ENCODE measurements at places on chromosomes 3 and 15.

DNA sequence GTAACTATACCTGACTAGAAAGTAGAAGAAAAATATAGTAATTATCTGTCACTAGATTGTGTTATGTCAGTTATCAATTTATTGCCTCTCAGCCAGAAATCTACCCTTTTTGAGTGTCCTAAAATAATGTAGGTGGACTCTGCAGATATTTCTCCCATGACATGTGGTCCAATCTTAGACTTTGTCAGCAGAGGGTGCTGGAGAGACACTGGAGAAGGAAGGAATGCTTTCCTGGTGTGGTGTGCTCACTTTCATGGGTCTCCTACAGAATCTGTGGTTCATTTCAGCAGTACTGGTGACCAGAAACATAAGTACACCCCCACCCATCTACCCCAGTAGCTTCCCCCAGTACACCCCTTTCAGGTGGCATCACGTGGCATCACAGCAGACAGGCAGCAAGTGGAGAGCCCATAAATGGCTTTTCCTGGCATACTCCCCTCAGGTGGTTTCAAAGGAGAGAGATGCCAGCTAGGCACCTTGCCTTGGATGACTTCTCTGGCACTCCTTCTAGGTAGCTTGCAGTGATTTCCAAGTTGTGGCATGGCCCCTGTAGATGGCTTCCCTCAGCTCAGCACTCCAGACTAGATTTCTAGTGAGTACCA lies 114.7 kb downstream of the GADL1 start:
- no peak for DNase-seq

- DNase-seq: no peak
Measured at GRCh38 chr3:16499351-16499750, 14.1 kb downstream of the RFTN1 start.

- DNase-seq: no peak
Measured at GRCh38 chr3:70315021-70315420, 2.6 kb upstream of the MDFIC2 start.

DNA sequence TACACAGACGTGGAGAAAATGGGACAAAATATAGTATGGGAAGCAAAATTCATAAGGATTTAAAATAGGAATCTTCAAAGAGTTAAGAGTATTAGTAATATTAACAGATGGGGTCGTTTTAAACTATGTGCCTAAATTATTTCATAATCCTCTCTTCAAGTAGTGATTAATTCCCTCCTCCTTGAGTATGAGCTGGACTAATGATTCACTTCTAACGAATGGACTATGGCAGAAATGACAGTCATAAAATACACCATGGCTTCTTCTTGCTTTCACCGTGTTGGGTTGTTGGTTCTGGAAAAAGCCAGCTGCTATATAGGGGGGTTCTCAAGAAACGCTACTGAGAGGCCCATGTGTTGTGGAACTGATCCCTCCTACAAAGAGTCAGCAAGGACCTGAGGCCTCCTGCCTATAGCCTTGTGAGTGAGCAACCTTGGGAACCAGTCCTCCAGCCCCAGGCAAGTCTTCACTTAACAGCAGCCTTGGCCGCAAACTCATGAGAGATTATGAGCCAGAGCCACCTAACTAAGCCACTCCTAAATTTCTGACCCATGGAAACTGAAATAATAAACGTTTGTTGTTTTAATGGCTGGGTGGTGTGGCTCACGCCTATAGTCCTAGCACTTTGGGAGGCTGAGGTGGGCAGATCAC lies 64.8 kb upstream of the ABHD2 start:
- DNase-seq: no peak

GRCh38 chr3:183252973-183253527 lies at the start of gene B3GNT5:
TSS of gene B3GNT5 (plus strand) at chr3:183253253. CDS start at chr3:183269799, 16,546 bp downstream.
- DNase-seq: no peak

GRCh38 chr3:196782511-196782910 lies 42.9 kb downstream of the PAK2 start:
- DNase-seq: no peak
